ENCODE measurements at places on chromosomes 5 and 9.

DNA sequence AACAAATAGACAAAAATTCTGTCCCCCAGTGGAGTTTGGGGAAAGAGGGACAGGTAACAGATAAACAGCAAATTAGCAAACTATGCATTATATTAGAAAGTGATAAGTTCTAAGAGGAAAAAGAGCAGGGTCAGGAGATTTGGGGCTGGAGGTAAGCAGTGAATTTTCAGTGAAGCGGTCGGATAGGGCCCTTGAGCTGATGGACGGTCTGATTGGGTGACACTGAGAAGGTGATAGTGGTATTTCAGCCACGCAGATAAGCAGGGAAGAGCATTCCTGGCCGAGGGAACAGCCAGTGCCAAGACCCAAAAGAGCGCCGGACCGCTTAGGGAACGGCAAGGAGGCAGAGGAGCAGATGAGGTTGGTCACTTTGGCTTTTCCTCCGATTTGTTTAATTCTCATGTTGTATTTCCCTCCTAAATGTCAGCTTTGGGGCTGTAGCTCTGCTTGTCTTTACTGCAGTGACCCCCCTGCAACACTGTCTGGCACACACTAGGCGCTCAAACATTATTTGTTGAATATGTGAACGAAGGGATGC, 1.1 kb upstream of the PTPN3 start:
- DNase-seq, result no peak

DNA sequence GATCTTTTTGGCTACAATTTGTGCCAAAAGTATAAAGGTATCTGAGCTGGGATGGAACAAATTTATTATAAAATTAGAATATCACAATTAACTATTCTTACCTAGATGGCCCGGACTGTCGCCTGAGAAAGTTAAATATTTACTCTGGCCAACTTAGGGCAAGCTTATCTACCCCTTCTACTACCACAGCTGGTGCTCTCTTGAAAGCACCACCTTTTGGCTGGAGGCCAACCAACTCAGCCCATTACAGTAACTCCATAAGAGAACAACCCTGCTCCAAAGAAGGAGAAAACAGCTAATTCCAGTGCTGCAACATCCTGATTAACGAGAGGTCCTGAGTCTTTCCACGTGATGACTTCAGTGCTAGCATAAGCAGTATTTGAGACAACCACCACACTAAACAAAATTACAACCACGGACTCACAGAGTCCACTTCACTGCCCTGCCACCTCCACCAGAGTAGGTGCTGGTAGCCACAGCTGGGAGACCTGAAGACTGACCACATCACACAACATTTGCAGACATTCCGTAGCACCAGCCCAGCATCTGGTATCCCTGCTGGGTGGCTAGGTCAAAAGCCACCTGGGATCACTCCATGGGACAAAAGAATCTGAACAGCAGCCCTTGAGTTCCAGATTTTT, 43.2 kb downstream of the RGMB start:
- DNase-seq, result no peak

GRCh38 chr5:82730913-82731312, 346.3 kb downstream of the TMEM167A start:
- DNase-seq, result no peak

GRCh38 chr9:130143958-130144366, 28.2 kb upstream of the NCS1 start:
- no peak for DNase-seq

GRCh38 chr9:108053555-108054061, 564.0 kb upstream of the KLF4 start:
- DNase-seq, result no peak

DNA sequence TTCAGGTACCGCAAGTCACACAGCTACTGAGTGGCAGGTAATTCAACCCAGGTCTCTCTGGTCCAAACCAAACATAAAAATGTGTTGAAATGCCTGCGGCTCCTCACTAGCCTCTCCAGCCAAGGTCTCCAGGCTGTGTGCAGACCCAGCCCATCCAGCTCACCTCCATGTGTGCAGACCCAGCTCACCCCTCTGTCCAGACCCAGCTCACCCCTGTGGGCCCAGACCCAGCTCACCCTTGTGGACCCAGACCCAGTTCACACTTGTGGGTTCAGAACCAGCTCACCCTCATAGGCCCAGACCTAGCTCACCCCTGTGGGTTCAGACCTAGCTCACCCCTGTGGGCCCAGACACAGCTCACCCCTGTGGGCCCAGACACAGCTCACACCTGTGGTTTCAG, 188.0 kb upstream of the ADCY2 start:
- no peak for DNase-seq

DNA sequence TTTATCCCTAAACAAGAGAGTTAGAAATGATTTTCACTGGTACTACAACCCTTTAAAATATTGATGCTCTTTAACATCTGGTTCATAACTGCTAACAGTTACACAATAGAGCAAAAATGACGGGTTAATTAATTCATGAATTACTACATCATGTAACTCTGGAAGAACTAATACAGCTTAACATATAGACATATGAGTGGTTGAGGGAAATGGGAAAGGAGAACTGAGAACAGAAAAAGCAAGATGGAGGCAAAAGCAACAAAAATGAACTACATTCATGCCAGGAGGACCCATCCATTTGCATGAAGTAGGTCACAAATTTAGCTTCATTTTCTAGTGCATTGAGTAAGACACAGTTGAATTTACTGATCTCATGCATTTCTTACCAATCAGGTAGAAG, 61.8 kb downstream of the C9 start:
- DNase-seq, result no peak

DNA sequence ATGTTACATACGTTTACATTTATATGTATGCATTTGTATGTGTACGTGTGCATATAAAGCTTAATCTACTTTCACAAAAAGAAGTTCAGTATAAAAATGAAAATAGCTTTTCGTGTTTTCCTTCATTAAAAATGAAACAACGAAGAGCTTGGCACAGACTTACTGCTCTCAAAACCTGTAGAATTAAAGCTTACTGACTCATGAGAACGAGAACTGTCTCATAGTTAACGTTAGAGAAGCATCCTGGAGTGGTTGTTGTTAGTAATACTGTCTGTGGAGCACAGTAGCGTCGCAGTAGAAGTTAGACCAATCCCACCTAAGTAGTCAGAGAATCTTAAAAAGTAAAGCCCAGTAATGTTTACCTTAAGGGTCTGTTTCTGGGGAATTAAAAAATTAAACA, 1.3 kb downstream of the MAT2B start:
- DNase-seq, result peak; percentile 28

- DNase-seq, result no peak
These were observed 84.8 kb downstream of the SLC25A46 start for GRCh38 chr5:110823571-110823970.

- no peak for DNase-seq
These were observed 10.1 kb upstream of the MOB3B start for GRCh38 chr9:27539479-27540441.

DNA sequence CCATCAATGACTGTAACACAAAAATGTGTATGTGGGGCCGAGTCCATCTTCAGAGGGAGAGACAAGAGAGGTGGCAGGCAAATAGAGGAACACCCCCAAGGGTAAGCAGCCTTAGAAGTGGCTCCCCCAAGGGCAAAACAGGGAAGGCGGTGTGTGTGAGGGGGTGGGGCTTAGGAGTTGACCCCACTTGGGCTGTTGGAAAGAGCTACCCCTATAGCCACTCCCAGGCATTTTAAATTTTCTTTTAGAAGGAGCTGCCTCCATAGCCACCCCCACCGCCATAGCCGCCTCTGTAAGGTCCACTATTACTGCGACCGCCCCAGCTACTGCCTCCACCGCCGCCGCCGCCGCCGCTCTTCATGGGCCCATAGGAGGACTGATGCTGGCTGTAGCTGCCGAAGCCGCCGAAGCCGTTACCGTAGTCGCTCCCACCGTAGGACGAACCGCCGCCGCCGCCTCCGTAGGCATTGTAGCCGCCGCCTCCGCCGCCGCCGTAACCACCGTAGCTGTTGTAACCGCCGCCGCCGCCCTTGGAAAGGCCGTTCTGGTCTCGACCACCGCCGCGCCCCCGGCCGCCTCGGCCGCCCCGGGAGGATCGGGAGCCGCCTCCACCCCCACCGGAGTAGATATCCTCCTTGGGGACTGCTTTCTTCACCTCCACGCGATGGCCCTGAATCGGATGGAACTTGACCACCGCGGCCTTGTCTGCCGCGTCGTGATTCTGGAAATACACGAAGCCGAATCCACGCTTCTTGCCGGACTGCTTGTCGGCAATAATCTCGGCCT, 1.1 kb downstream of the HNRNPA0 start:
- peak; percentile 66 for DNase-seq

DNA sequence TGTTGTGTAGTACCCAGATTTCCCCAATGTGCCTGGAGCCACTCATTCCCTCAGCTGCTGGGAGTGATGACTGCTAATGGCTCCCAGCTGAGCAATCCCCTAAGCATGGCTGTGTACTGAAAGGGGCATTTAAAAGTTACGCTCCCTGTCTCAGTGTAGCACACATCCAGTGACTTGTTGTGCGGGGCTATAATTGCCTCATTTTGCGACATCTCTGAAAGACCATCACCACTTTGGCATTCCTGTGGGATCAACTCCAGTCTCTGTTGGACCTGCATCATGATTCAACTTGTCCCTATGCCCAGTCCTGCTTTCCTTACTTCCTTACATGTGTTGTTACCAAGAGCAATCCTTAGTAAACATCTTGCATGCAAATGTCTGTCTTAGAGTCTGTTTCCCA, 201.2 kb upstream of the MPDZ start:
- no peak for DNase-seq

GRCh38 chr9:137919649-137920141, 42.1 kb downstream of the CACNA1B start:
- DNase-seq, result no peak

- no peak for DNase-seq
These were observed 97.1 kb upstream of the MVB12B start for GRCh38 chr9:126229501-126229900.

DNA sequence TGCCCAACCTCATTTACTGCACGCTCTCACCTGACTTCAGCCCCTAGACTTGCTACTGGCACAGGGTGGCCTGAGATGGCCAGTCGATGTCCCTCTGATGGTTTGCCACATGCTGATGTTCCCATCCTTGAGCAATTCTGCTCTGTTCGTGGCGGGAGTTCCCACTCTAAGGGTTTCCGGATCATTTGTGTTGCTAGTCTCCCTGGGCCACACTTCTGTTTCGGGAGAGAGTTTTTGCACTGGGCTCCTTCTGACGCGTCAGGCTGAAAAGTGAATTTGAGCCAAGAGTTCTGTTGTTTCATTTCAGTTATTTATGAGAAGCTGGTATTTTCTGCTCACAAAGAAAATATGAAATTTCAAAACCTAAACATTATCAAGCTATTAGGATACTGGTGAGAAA, 597.7 kb downstream of the BNC2 start:
- DNase-seq, result no peak

- DNase-seq, result no peak
These were observed 535.0 kb upstream of the MEF2C start for GRCh38 chr5:89417990-89418389.

DNA sequence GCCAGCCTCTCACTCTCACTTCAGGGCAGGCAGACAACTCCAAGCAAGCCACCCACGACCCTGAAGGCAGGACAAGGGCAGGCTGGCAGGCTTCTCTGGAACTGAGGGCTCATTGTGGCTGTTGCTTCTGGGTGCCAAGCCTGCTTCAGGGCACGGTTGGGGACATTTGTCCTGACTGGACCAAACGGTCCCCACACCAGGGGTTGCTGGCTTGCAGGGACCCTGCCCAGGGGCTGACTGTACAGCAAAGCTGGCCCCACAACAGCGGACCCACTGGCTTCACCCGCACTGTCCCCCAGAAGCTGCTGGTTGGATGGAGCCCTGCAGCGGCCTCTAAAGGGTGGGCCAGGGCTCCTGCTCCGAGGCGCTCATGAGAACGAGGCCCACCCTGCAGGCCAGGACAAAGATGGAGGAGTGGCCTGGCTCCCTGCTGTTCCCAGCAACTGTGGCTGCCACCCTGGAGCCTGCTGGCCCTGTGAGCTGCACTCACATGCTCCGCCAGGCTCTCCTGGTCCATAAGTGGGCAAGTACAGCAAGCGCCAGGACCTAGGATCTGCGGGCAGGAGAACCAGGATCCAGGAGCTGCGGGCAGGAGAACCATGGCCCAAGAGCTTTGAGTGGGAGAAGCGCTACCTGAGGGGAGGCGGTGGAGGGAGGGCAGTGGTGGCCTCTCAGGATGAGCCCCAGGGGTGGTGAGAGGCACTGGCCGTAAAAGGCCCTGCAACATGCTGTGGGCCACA, 34.4 kb upstream of the NSMF start:
- no peak for DNase-seq

GRCh38 chr5:132822650-132823480, 7.6 kb downstream of the SHROOM1 start:
- no peak for DNase-seq

- no peak for DNase-seq
These were observed 77.7 kb upstream of the FAM169A start for GRCh38 chr5:74943905-74944304.

GRCh38 chr5:158840193-158840592, 259.5 kb downstream of the EBF1 start:
- no peak for DNase-seq

GRCh38 chr5:73619606-73620333, 6.2 kb upstream of the ARHGEF28 start:
- no peak for DNase-seq

GRCh38 chr5:6766604-6767093, 53.4 kb downstream of the TENT4A start:
- DNase-seq, result no peak

GRCh38 chr9:88990041-88990728, 1.1 kb upstream of the S1PR3 start:
- DNase-seq, result no peak

DNA sequence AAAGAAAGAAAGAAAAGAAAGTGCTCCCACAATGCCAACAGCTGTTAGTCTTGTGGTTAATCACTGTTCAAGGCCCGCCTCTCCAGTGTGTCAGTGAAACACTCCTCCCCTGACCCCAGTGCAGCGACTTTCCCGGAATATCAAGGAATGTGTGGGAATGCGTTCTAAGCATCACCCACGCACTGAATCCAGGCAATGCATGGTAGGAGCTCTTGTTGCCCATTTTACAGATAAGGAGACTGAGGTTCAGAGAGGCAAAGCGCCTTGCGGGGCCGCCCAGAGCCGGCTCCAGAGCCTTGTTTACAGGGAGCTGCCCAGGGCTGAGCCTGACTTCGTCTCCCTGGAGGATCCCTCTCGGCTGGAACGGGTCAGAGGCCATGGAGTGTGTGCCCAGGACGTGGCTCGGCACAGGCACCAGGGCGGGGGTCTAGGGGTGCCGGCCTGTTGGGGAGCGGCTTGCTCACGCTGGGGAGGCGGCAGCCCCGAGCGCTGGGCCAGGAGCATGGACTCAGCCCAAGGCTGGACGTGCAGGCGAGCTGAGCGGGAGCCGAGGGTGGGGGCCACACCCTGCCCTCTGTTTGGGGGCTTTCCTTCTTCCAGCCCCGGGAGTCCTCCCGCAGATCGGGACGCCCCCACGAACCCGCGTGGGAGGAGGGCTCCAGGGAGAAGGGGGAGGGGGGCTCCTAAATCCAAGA, 823 bp downstream of the ST6GALNAC6 start:
- peak; percentile 49 for DNase-seq

- no peak for DNase-seq
These were observed 950.4 kb downstream of the EFNA5 start for GRCh38 chr5:106720367-106720766.

- no peak for DNase-seq
These were observed 132.9 kb downstream of the RXRA start for GRCh38 chr9:134459164-134459563.

GRCh38 chr5:44389823-44390143, 563 bp upstream of the FGF10 start:
- DNase-seq, result no peak

- no peak for DNase-seq
These were observed 550.1 kb upstream of the CDH18 start for GRCh38 chr5:20537911-20538703.

GRCh38 chr5:154115291-154115690, 75.2 kb upstream of the GALNT10 start:
- DNase-seq, result no peak

- DNase-seq, result peak; percentile 8
These were observed 20.9 kb downstream of the OR2Y1 start for GRCh38 chr5:180718810-180719453.
